NCI-H69 (cell line): ENCODE measurements at places on chromosomes 11 and 22.

DNA sequence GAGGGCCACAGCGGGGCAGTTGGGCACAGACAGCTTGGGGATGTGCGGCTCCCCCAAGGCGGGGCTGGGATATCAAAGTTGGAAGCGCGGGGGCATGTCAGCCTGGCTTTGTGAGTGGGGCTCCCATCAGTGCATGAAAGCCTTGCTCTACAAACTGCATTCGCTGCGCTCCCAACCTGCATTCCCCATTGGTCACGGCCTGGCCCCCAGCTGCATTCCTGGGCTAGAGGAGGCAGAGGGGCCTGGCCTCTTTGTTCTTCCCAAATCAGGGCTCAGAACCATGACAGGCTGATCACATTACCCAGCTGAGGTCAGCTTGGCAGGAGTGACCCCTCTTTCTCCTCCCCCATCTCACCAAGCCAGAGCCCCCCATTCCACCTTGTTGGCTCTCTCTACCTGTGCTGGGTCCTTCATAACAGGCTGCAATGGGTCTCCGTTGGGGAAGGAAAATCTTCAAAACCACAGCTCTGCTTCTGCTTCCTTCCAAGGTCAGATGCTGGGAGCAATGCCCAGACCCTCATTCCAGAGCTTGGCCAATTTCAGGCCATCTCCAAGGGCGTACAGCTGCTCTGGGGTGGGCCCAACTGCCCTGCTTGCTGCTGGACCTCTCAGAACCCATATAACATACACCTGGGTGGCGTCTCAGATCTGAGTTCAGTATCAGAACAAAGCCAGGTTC, 38.7 kb upstream of the CDON start:
- DNase-seq, result no peak

GRCh38 chr11:130999992-131000770, 83.9 kb upstream of the SNX19 start:
- peak; percentile 51 for DNase-seq

- no peak for DNase-seq
Observed at GRCh38 chr22:35044607-35045390, 21.2 kb upstream of the ISX start.

- DNase-seq, result no peak
Observed at GRCh38 chr11:47905358-47906059, 57.4 kb upstream of the NUP160 start.
